NCI-H1436 treated with DMSO at 0.1 percent for 48 hours (cell line): ENCODE measurements at places on chromosomes 5 and 9.

GRCh38 chr5:53792338-53792737 lies 231.9 kb downstream of the NDUFS4 start:
- no peak for DNase-seq

- DNase-seq: no peak
Observed at GRCh38 chr5:122358372-122358979, 46.4 kb downstream of the SNCAIP start.

GRCh38 chr9:101977614-101978210 lies 239.3 kb upstream of the GRIN3A start:
- no peak for DNase-seq

DNA sequence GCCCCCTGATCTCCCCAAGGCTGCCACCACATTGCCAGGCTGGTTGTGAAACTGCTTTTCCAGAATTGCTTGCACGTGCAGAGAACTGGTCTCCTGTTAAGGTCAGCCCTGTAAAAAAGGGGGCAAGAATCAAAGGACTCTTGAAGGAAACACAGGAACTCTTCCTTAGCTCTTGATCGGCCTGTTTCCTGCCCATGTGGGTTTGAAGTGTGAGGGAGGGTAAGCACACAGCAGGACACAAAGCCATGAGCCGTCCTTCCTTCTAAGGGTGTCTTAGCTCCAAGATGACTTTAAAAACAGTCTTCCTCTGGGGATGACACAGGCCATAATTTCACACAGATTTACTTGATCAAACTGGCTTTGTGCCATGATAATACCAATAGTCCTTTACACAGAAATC lies 36.1 kb downstream of the TEK start:
- no peak for DNase-seq

DNA sequence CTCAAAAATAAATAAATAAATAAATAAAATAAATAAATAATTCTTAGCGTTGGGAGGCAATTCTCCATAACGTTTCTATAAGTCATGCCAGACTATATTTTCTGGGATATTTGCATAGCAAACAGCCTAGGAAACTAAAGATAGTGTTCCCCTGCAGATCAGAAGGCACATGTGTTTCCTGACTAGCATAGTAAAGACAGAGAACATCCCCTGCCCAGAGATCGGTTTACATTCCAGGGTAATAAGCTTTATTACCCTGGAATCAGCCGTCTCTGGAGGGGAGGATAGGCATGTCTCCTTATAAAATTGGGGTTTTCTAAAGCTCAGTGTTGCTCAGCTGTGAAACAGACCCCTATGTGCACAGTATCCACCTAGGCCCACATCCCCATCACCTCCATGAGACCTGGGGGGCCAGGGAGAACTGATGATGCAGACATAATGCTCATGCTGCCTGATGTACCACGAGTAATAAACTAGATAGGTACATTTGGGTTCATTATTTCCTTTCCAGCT lies 36.9 kb upstream of the IFNK start:
- no peak for DNase-seq

DNA sequence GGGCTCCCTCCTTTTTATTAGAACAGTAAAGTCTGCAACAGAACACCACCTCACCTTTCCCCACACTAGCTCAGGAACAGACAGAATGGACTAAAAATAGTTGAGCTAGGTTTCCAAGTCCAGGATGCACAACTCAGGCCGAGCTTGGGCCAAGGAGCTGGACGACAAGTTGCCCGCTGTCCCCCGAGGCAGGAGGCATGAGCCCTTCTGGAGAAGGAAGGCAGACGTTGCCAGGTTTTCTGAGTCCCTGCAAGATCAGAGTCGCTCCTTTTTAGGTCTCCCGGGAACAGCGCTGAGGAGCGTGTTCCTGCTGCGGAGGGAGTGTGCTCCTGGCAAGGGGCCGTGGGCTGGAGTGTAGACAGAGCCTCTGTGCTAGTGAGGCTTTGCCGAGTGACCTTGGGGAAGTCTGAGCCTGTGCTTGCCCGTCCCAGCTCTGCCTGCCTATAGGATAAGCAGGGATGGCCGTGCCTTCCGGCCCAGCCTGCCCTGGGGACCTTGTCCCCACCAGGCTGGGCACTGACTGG lies 121.6 kb downstream of the WNK2 start:
- no peak for DNase-seq

DNA sequence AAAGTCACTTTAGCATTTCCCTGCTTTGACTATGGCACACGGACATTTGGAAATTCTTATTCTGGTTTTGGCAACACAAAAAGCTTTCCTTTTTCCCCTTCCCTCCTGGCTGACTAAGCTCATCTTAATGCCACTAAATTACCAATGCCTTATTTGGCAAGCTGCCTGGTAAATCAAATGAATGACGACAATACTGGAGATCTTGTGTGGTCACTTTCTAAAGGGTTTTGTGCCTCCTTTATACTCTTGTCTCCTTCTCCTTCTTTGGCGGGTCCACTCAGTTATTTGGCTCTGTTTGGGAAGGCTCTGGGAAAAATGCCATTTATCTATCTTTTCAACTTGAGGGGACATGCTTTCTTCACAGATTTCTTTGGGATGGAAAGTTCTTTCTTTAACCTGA lies 34.9 kb downstream of the SH3GL2 start:
- no peak for DNase-seq

GRCh38 chr9:129907201-129907600 lies 71.9 kb downstream of the USP20 start:
- no peak for DNase-seq

- no peak for DNase-seq
Observed at GRCh38 chr9:28848671-28849070, 1275.4 kb upstream of the C9orf72 start.

DNA sequence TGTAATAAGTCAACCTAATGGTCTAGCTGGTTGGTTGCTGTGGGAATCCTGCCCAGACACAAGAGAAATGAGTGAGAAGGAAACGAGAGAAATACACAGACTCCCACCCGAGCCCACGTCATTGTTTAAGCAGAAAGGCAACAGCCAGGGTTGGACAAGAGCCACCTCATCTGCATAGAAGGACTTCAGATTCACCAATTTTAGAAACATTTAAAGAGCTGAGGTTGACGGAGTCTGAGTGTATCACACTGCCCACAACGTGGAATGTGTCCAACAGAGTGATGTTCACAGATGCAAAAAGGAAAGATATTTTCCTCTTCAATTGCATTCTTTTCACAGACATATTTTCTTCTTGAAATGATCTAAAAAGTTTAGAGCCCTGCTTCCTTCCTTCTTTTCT lies 349.5 kb downstream of the AGTPBP1 start:
- DNase-seq: no peak

- DNase-seq: no peak
Observed at GRCh38 chr5:40033411-40033810, 608.6 kb upstream of the DAB2 start.

GRCh38 chr5:34655354-34655991 lies 655 bp upstream of the RAI14 start:
- no peak for DNase-seq

DNA sequence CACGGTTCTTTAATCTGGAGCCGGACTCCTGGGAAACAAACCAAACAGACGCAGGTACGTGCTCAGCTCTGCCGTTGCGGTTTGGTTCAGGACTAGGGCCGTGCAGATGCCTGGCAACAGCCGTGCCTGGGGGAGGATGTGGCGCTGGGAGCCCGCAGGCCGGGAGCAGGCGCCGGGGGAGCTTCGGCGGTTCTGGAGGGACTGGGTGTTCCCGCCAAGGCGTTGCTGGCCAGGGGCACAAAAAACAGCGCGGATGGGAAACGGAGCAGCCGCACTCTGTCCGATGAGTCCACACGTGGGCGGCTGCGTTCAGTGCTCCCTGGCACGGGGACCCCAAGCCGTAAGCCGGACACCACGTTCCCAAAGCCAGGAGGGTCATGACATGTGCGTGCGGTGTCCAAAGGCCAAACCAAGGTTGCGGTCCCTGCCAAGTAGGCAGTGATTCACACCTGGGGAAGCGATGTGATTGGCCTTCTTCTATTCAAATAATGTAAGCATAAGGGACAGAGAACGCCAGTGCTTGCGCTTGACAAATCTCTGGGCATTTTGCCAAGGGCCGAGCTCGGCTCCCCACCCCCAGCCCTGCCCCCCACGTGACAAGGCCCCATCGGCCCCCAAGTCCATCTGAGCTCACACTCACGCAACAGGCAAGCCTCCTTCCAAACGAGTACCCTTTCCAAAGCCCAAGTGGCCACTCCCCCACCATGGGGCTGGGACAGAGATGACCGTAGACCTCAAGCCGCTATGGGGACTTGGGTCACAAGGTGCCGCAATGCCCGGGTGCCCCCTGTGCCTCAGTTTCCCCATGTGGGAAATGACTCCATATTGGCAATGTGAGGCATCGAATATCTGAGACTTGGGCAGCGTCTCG lies 49.7 kb upstream of the NKD2 start:
- DNase-seq: no peak

DNA sequence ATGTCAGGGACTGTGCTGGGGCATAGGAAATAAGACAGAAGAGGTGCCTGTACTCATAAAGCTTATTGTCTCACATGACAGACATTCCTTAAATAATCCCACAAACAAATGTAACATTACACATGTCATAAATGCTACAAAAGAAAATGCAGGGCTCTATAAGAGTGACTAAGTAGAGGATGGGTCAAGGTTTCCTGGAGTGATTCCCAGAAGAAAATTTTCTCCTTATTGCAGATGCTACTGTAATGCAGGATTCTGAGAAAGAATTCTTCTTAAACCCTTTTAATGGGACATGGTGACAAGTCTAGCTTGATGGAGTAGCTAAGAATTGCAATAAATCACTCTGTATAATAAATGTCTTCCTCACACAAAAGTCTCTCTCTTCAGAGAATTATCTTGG lies 55.7 kb downstream of the SH3TC2 start:
- no peak for DNase-seq
